ENCODE measurements at places on chromosomes 12 and 14.

DNA sequence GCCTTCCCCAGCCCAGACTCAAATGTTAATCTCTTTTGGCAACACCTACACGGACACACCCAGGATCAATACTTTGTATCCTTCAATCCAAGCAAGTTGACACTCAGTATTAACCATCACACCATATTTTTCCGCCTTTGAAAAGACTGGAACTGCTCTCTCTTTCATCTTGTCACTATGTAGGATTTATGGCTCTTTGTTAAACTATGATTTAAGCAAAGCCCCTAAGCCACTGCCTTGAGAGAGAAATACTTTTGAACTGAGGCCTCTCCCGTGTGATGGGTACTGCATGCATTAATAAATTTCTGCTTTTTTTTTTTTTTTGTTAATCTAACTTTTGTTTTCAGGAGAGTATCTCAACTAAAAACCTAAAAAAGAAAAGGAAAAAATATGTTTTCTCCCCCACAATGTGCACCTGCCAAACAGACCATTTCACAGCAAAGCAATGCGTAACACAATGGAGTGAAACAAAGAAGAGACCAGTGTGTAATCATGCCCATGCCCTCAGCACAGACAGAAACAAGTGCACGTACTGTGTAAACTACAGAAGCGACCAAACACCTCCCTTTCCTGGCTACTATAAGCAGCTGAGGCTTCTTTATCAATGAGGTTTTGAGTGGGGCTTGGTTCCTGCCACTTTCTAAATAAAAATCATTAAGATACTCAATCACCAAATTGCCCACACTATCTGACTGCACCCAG, 28.3 kb upstream of the ETFBKMT start:
- DNase-seq: no peak

GRCh38 chr12:66708704-66709456, 30.0 kb upstream of the GRIP1 start:
- peak; percentile 74 for DNase-seq

GRCh38 chr14:69214393-69214792, 23.1 kb downstream of the EXD2 start:
- no peak for DNase-seq

GRCh38 chr12:44874981-44875416, 1.1 kb downstream of the NELL2 start:
- no peak for DNase-seq

DNA sequence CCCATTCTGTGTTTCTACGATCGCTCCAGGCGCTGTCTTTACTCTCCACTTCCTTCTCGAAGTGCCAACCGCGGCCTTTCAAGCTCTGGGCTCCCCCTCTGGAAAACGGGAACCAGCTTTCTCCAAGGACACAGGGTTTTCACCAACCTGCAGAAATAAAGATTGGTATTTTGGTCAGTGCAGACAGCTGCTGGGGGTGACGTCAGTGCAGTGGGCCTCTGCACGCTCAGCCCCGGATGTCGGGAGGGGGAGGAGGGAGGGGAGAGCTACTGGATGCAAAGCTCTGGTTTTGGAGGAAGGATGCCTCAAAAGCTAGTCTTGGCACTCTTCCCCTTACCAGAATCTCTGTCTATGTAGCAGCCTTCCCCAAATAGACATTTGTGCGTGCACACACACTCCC, 19.9 kb downstream of the HRK start:
- peak; percentile 66 for DNase-seq

- DNase-seq: no peak
These were observed 130.7 kb downstream of the GPHN start for GRCh38 chr14:66638689-66639088.

DNA sequence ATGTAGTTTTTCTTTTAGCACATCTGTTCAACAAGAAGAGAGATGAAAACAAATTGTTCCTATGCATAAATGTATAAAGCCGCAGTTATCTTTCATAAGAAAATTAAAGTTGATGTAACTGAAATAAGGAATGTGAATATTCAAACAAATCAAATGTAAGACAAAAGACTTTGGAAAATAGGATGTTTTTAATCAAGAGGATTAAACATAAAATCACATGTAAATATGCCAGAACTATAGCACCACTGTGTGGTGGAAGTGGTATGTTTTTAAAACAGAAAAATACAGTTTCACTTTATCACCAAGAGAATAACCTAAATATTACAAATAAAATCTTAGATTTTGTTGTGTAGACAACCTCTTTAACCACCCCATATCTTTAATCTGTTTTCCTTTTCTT, 40.4 kb downstream of the CAPS2 start:
- peak; percentile 34 for DNase-seq

DNA sequence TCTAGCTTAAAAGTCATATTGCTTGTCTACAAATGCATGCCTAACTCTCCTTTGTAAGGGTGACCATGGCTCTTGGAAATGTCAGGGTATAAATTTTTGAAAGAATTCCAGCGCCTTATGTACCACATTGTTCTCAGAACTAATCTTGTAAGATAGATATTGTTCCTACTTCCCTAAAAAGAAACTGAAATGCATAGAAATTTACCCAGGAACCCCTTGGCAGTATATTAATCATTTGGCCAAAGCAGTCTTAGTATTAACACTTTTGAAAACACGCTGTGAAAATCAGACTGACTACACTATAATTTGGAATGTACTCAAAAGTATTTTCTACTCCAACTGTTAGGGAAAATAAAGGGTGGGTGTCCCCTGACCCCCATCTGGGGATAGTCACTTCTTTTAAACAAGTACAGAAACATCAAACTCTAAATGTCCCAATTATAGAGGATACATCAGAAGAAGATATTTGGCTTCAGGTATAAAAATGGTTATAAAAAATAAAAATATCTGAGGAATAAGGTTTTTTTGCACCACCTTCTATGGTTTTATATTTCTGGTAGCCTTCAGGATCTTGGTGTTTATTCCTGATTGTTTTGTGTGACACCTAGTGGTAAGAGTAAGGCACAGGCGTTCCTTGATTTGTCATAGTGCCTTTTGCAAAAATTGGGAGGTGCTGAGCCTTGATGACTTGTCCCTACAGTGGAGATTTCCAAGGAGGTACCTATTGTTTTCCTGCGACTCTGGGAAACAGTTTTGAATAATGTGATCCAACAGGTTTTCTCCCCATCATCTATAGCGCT, 2.2 kb upstream of the NFKBIA start:
- peak; percentile 78 for DNase-seq
